ENCODE measurements at places on chromosomes 4 and X.

DNA sequence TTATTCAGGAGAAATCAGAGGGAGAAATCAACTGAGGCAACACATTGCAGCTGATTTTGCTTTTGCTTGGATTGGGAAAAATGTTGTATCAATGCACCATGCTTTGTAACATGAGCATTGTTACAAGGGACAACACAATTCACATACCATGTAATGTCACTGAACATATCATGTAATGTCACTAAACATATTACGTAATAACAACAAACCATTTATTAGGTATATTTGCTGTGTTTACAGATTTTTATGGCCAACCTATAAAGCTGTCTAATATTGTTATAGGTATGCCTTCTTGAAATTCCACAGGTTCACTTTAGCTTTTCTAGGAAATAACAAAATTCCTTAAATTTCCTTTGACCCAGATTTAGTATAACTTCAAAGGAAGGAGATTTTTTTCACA is 5.0 kb upstream of the HERC3 start:
- no peak for DNase-seq

GRCh38 chrX:52558140-52558539 is 41.3 kb upstream of the XAGE1B start:
- no peak for DNase-seq

GRCh38 chr4:103429283-103429682 is 231.1 kb upstream of the CENPE start:
- DNase-seq, result no peak

DNA sequence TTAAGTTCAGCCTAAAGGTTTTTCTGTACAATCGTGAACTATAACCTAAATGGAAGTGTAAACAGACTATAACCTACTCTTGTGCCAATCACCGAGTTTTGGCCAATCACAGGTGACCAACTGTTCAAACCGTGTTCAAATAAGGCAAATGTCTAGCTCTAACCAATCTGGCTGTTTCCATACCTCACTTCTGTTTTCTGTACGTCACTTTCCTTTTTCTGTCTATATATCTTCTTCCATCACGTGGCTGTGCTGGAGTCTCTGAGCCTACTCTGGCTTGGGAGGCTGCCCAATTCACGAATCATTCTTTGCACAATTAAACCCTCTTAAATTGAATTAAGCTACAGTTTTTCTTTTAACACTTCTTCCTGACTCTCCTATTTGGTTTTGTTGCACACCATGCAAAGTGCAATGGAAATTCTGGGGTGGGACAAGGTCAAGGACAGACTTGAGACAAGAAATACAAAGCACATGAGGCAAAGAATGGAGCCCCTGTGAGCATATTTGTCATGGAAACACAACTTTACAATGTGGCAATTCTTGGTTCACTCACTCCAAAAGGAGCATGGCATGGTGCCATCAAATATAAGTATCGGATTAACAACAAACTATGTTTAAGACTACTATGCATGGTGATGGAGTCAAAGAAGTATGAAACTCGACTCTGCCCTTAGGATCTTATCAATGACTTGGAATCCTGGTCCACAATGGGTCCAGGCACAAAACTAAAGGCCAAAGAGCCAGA is 115.7 kb upstream of the FAM9B start:
- no peak for DNase-seq

DNA sequence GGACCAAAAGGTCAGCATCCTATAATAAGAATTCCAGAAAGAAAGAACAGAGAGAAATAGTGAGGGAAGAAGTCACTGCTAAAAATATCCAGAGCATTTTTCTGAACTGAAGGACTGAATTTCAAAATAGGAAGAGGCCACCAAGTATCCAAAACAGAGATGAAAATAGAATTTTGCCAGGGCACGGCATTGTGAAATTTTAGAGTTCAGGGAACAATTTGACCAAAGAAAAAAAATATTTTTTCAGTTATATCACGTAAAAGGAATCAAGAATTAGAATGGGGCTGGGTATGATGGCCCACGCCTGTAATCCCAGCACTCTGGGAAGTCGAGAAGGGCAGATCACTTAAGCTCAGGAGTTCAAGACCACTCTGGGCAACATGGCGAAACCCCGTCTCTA is 65.4 kb downstream of the FGFBP1 start:
- DNase-seq, result no peak

- no peak for DNase-seq
These were observed 65.5 kb downstream of the SH3RF1 start for GRCh38 chr4:169205075-169205743.

GRCh38 chr4:70842761-70843435 is 3.2 kb upstream of the GRSF1 start:
- no peak for DNase-seq

DNA sequence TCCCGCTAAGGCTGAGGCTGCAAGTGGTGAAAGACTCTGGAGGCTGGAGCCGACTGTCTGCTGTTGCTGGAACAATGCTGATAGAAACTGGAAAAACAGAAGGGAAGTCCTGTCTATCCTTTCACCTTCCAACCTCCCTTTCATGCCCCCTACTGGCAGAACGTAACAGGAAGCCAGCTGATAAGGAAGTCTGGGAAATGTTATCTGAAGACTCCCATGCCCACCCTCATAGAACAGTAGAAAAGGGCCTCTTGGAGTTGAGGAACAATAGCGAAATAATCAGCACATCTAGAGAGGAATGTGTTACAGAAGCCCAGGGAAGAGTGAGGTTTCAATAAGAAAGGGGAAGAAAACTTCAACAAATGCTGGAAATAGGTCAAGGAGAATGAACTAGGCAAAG is 117.1 kb upstream of the DKK2 start:
- no peak for DNase-seq

GRCh38 chr4:131339137-131339536 is 1810.0 kb upstream of the PCDH10 start:
- DNase-seq, result no peak

DNA sequence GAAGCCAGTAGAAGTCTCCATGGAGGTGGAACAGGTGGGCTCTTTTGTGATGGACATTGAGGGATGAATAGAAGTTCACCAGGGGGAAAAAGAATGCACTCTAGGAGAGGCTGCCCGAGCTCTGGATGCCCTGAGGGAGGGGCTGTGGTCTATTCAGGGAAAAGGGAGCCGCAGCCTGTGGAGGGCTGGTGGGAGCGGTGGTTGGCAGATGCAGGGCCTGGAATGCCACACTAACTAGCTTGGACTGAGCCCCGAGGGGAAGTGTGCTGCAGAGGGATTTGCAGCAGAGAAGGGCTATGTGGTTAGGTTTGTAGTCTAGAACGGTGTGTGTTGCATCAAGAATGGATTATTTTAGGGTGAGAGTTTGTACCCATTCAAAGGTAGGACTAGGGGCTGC is 29.5 kb upstream of the PSAPL1 start:
- DNase-seq, result no peak

- DNase-seq, result no peak
These were observed 102.6 kb downstream of the PRDM5 start for GRCh38 chr4:120819805-120820437.

DNA sequence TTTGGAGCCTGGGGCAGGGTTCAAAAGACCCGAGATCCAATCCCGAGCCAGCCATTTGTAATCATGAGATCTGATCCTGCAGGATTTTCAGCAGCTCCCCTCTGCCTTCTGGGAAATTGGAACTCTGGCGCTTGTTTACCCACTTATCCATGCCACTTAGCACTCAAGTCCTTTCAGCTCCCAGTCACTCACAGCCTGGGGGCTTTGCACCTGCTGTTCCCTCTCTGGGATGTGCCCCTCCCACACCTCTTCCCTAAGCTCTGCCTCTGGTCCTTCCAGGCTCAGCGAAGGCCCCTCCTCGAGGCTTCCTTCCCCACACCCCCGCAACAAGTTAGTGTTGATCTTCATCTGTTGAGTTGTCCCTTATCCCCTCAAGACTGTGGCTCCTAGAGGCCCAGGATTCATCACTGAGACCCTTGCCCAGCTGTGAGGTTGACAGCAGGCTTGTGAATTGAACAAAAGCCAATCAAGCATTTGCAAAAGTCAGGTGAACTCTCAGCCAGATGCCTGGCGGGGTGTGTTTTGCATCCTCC is 99.1 kb upstream of the AFAP1 start:
- no peak for DNase-seq

DNA sequence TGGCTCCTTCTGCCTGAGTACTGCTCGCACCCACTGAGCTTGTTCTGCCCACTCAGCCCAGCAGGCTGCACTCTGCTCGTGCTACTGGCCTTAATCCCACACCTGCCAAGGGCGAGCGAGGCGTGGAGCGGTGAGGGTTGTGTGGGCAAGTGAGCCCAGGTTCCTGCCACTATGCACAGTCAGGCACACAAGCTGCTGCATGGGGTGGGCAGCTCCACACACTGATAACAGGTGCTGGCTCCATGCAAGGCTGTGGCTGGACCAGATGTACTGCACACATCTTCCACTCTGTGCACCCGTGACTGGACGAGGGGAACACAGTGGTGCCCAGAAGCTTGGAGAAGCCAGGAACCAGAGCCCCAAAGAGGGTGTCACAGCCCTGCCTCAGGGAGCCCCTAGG is 184.3 kb upstream of the NUDT6 start:
- DNase-seq, result no peak

- no peak for DNase-seq
These were observed 102.3 kb upstream of the NUDT6 start for GRCh38 chr4:123024710-123025109.

GRCh38 chrX:19883878-19884277 is 3.5 kb downstream of the SH3KBP1 start:
- DNase-seq, result no peak

GRCh38 chr4:168710353-168710946 is 213.6 kb downstream of the PALLD start:
- DNase-seq, result no peak

GRCh38 chr4:30866346-30866745 is 146.2 kb downstream of the PCDH7 start:
- no peak for DNase-seq

- no peak for DNase-seq
These were observed 16.0 kb upstream of the FGF16 start for GRCh38 chrX:77431227-77431626.

- DNase-seq, result no peak
These were observed 30.8 kb downstream of the RBBP7 start for GRCh38 chrX:16839219-16839851.
